Aorta (tissue), 5 donors: ENCODE measurements at places on chromosomes 11 and 22. TPM values are rescaled to one million over a fixed set of nuclear protein-coding genes. Genes with fewer than 3 reads are reported as not detected.
A peak's percentile ranks its signal among the peaks of the same experiment; 100 is the strongest.

Gene NXPE4
- total RNA-seq = 0.33 TPM

Gene GAL3ST1
- 1.2 TPM for total RNA-seq

Gene TRIM34
- total RNA-seq = 5.6 TPM

Gene APOBEC3F
- 9.4 TPM for total RNA-seq

Gene HSPB2
- 18.1 TPM for total RNA-seq

GRCh38 chr11:83122766-83123165, 34.2 kb upstream of the PCF11 start:
- DNase-seq = no peak

GRCh38 chr11:95835768-95836488, 45.6 kb downstream of the CEP57 start:
- no peak for DNase-seq

- DNase-seq = no peak
These were observed 23.1 kb downstream of the CSF2RB start for GRCh38 chr22:36936362-36937116.

- no peak for DNase-seq
These were observed 137.6 kb downstream of the CD44 start for GRCh38 chr11:35276396-35277145.

DNA sequence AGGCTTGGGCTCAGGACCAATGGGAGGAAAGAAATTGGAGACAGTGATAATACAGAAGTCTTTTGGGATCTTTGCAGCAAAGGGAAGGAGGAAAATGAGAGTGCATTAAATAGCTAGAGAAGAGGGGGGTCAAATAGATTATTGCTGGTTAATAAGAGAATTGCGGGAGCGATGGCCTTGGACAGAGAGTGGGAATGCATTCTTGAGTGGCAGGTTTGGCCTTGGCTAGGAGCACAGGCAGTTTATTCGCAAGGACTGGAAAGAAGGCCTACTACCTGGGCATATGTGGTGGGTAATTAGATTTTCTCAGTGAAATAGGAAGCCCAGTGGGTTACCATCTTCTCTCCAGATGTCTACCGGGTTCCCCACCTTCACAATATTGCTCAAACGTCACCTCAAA, 3.5 kb upstream of the MEN1 start:
- DNase-seq = no peak

GRCh38 chr11:93484716-93485115, 58.5 kb downstream of the SMCO4 start:
- no peak for DNase-seq

- DNase-seq = no peak
These were observed 22.6 kb downstream of the TPBGL start for GRCh38 chr11:75262961-75263852.

DNA sequence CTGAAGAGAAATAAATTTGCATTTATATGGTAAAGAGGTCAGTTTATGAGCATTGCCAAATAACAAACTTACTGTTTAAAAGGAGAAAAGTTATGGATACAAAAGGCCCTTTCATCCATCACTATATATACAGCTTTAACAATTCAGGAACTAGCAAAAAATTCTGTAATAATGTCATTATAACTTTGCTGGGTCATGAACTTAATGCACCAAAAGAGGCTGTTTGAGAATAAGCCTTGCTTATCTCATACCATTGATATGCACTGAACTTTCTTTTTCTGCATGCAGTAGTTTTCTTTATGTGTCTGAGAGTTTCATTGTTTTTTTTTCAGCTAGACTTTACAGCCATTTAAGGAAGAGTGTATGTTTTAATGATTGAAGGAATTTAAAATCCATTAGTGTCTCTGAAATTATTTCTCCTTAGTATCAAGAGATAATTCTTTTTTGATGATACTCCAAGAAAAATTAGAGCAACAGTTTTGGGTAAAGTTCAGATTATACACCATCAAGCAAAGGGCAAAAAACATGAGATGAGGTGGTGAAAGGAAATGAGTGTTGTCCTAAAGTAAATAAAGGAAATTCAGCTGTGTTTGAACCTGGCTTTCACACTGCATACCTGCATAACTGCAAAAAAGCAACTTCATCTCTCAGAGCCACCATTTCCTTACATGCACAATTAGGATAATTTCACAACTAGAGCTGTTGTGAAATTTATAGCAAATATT, 188.2 kb upstream of the ANO3 start:
- DNase-seq = no peak

DNA sequence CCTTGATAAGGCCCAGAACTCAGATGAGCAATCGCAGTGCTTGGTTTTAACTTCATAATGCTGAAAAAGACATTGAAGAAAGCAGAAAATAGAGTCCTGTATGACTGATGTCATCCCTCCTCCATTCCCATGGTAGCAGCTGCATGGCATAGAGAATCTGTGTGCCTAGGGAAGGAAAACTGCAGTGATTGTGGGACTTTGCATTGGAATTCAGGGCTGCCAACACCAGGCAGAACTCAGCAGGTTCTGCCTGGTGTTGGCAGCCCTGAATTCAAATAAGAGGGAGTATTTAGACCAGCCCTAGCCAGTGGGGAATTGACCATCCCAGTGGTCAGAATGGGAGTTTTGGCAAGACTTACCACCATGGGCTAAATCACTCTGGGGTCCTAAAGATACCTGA, 1016.0 kb downstream of the FAM181B start:
- DNase-seq = no peak

DNA sequence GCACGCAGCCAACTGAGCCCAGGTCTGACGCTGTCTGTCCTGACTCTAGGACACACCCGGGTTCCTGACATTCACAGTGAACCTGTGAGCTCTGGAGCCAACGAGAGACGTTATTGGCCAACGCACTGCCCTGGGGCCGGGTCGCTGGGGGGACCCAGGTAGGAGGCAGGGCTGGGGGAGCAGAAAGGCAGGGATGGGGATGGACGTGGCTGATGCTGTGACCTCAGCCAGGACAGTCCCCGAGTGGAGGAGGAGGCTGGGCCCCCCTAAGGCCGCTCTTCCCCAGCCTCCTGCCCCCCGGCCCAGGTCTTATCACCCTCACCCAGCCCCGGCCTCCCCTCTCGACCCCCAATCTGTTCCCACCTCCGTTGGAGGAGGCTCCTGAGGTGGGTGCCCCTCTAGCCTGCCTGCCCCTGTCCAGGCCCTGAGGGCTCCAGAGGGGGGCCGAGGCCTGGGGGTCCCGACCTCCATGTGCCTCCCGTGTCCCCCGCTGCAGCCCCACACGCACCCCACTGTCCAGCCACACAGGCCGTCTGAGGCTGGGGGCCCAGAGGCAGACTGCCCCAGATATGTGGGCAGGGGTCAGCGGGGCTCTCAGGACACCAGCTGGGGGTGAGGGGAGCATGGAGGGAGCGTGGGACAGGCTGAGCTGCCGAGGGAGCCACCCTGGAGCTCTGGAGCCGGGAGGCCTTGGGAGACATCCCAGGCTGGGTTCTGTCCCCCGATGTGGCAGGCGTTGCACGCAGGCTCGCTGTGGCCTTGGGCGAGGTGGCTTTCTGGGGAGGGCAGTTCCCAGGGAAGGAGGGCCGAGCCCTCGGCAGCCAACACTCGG, 29.2 kb upstream of the MUC5AC start:
- peak; percentile 41 for DNase-seq

DNA sequence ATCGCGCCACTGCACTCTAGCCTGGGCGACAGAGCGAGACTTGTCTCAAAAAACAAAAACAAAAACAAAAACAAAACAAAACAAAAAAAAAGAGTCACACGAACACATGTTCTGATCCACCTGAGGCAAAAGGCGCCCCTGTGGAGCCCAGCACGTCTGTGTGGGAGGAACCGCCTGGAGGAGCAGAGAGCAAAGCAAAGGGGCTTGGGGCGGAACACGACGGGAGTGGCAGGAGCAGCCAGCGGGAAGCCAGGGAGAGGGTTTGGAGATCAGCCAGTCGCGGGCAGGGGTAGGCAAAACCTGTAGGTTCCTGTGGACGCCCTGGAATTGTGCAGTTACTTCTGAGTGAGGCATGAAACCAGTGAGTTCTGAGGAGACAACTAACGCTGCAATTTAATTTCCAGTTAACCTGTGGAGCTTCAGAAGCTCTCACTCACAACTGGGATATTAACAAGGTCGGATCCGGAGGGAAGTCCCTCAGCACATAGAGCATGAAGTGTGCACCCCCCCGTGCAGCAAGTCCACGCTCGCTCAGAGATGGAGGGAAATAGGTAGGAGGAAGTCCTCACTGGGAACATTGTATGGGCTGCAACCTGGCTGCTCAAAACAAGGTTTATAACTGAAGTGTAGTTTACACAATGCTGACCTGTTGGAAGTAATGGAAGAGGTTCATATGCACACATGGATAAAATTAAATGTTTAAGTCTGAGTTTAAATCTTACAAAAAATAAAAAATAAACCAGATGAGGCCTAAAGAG, 13.2 kb upstream of the USP18 start:
- DNase-seq = no peak
